ENCODE measurements at places on chromosomes 11 and 22. TPM values are rescaled to one million over a fixed set of nuclear protein-coding genes. Genes with fewer than 3 reads are reported as not detected.

DNA sequence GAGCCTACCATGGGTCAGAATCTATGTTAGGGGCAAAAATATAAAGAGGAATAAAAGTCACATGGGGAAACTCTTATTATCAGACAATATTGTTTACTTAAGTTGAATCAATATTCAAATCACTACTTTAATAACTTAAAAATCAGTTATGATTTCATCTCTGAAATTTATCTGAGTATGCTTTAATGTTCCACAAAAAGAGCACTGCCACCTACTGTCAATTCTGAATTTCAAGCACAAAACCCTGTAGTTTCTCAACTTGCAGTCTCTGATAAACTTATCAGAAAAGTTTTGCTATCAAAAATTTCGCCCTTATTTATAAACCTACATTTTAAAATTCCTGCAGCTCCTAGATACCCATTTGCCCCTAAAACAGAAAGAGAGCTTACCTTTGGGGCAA, 47.3 kb downstream of the RDX start:
- no peak for DNase-seq

DNA sequence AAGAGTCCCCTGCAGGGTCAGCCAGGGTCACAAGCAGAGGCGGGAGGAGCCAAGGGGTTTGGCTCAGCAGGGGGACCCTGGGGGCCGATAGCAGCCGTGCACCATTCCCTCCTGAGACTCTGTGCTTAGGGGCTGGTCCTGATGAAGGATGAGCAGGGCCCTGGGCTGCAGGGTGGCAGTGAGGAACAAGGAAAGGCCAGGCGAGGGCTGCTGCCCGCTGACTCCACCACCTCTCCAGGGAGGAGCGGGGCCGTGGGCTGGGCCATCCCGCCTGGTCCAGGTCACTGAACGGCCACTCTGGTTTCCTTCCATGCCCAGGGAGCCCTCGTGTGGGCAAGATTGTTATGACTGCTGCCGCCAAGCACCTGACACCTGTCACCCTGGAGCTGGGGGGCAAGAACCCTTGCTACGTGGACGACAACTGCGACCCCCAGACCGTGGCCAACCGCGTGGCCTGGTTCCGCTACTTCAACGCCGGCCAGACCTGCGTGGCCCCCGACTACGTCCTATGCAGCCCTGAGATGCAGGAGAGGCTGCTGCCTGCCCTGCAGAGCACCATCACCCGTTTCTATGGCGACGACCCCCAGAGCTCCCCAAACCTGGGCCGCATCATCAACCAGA, 9.2 kb upstream of the NDUFS8 start:
- DNase-seq: no peak

The KRTAP5-11 gene
- not detected for polyA plus RNA-seq

DNA sequence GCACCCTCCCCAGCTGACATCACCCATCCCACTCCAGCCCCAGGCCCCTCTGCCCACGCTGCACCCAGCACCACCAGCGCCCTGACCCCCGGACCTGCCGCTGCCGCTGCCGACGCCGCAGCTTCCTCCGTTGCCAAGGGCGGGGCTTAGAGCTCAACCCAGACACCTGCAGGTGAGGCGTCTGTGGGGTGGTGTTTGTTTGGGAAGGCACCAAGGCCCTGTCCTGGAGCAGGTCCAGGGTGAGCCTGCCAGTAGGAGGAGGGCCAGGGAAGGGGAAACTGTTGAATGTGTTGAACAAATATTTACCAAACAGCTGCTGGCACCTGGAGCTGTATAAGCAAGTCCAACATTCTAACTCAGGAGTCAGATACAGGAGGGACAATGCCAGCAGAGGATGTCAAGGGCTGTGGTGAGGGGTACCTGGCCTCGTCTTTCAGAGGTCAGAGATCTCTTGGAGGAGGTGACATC, 3.1 kb downstream of the VEGFB start:
- no peak for DNase-seq

The PARVG gene
- polyA plus RNA-seq: 0.02 TPM

The SCGB2A2 gene
- polyA plus RNA-seq: not detected

- no peak for DNase-seq
These were observed 16.9 kb downstream of the MYO7A start for GRCh38 chr11:77144857-77145428.

DNA sequence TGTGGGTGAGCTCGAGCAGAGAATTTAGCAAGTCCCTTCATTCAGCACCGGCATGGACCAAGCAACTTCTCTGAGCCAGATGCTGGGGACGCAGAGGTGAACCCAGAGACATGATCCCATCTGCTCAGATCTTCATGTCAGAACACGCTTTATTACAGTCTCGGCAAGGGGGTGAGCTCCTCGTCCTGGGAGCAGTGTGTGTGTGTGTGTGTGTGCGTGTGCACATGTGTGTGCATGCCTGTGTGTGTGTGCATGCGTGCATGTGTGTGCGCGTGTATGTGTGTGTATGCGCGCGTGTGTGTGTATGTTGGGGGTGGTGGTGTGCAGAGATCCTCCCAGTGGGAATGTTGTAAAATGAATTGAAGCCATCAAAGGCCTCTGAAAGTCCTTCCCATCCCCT, 9.8 kb downstream of the MIAT start:
- no peak for DNase-seq

GRCh38 chr22:31344578-31345330, 1.4 kb downstream of the PATZ1 start:
- DNase-seq: peak; percentile 60

GRCh38 chr11:36274414-36274813, 14.8 kb downstream of the COMMD9 start:
- no peak for DNase-seq

The B4GALNT4 gene
- polyA plus RNA-seq: 9.2 TPM

DNA sequence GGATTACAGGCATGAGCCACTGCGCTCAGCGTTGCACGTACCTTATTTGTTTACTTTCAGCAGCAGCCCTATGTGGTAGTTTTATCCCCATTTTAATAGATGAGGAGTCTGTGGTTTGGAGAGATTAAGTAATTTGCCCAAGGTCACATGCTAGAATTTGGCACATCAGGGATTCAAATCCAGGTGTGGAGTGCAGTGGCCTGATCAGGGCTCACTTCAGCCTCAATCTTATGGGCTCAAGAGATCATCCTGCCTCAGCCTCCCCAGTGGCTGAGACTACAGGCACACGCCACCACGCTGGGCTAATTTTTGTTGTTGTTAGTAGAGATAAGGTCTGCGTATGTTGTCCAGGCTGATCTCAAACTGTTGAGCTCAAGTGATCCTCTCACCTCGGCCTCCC, 18.5 kb upstream of the SPTBN2 start:
- no peak for DNase-seq

- DNase-seq: no peak
These were observed 237.2 kb downstream of the LRRC4C start for GRCh38 chr11:41222236-41222635.

DNA sequence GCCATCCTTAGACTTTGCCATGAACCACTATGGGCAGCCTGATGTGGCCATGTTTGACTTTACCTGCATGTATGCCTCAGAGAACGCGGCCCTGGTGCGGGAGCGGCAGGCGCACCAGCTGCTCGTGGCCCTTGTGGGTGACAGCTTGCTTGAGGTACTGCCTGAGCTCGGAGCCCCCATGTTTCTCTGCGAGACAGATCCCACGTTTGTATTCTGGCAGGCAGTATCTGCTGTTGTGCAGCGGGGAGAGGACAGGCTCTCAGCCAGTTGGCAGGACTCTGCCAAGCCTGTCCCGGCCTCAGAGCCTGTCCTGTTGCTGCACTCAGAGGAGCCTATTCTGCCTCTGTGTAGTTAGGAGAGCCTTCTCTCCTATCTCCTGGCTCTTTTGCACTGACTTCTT, 109.9 kb downstream of the MICAL2 start:
- DNase-seq: peak; percentile 50

The SDHAF2 gene
- 128 TPM for polyA plus RNA-seq

The FREY1 gene
- 0.84 TPM for polyA plus RNA-seq

DNA sequence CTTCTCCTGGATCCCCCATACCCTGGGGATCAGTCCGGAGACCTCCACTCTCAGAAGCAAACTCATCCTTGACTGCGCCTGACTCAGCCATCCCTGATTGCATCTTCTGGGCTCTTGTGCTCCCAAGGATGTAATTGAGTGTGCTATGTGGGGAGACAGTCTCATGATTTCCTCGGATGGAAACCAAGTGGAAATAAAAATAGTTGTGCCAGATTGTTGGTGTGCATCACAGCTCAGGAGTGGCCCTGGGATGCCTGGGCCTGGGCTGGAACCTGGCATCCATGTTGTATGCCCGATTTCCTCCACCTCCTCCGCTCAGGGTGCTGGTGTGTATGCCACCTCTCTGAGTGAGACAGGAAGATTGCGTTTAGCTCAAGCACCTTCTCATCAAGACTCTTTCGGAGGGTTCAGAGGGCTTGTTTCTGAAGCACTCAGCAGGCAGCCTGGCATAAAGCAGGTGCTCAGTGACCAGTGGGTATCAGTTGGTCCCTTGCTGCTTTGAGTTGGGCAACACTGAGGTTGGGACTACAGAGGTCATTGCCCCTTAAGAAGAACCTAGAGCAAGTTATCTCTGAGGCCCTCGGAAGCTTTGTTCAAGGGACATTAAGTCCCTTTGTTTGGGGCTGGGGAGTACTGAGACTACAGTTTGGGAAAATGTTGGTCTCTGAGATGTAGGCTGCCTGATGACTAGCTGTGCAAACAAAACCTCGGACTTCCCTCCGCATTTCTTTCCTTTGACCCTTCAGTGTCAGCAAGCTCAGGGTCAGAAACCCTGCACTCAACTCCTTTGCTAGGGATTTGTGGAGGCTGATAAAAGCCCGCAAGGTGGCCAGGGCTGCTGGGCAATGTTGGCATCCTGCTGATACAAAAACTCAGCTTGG, 24.8 kb upstream of the MICAL2 start:
- DNase-seq: no peak

- DNase-seq: no peak
These were observed 4.8 kb downstream of the ESAM start for GRCh38 chr11:124757320-124757719.

The GLYAT gene
- not detected for polyA plus RNA-seq

DNA sequence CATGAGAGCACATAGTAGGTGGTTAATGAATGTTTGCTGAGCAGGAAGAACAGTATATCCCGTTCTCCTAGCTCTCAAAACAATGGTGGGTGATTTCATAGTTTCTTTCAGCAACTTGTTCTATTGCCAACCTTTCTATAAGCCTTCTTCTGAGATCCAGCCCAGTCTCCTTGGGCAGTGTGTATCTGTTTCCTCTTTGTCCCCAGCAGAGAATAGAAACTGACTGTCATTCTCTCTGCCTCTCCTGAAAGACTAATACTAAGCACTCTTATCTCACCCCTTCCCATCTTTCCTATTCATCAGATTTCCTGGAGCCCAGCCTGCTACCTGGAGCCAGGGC, 272.9 kb downstream of the ST3GAL4 start:
- DNase-seq: no peak
